H9 (cell line): ENCODE measurements at places on chromosomes 13 and 19.
A peak's percentile ranks its signal among the peaks of the same experiment; 100 is the strongest.

GRCh38 chr19:10962863-10963262, 2.0 kb downstream of the SMARCA4 start:
- H3K27ac ChIP-seq = no peak overlapping the region
- H3K27me3 ChIP-seq = no peaks in the 10 kb centered on the region
- no peak for DNase-seq

GRCh38 chr19:47343194-47343802, 5.8 kb upstream of the DHX34 start:
- no peak overlapping the region for H3K4me3 ChIP-seq
- no peak for DNase-seq
- no peaks in the 10 kb centered on the region for H3K4me1 ChIP-seq

DNA sequence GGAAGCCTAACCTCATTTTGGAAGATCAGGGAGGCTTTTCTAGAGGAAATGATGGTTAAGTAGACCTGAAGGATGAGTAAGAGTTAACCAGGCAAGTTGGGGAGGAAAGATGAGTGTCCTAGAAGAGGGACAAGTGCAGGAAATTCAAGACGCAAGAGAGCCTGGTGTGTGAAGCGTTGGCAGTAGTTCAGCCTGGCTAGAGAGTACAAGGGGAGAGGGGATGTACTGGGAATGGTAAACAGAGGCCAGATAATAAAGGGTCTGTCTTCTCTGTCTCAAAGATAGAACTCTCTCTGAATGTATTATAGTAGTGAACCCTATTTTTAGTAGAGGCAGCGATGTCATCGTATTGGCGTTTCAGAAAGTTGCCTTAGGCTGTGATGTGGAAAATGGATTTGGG, 9.7 kb downstream of the DPY19L3 start:
- no peak for DNase-seq
- no peaks in the 10 kb centered on the region for H3K27me3 ChIP-seq
- H3K4me1 ChIP-seq = no peaks in the 10 kb centered on the region
- H3K36me3 ChIP-seq = peaks cover 60% of the 10 kb centered on the region

- no peaks in the 10 kb centered on the region for H3K27me3 ChIP-seq
- H3K4me3 ChIP-seq = no peak overlapping the region
- H3K36me3 ChIP-seq = peaks cover 4% of the 10 kb centered on the region; the same call in 1 of the 2 replicates
- DNase-seq = peak; percentile 73
- H3K27ac ChIP-seq = no peak overlapping the region
Observed at GRCh38 chr19:4061178-4061682, 5.5 kb downstream of the ZBTB7A start.

- DNase-seq = no peak
- no peak overlapping the region for H3K4me3 ChIP-seq
- H3K36me3 ChIP-seq = no peaks in the 10 kb centered on the region
Observed at GRCh38 chr13:62598708-62599107, 1183.1 kb upstream of the PCDH20 start.

GRCh38 chr13:105282406-105283285, 1252.8 kb downstream of the EFNB2 start:
- H3K4me3 ChIP-seq = no peak overlapping the region
- no peak overlapping the region for H3K27ac ChIP-seq
- DNase-seq = no peak
- no peaks in the 10 kb centered on the region for H3K36me3 ChIP-seq
- H3K4me1 ChIP-seq = peaks cover 20% of the 10 kb centered on the region
- H3K27me3 ChIP-seq = no peaks in the 10 kb centered on the region

DNA sequence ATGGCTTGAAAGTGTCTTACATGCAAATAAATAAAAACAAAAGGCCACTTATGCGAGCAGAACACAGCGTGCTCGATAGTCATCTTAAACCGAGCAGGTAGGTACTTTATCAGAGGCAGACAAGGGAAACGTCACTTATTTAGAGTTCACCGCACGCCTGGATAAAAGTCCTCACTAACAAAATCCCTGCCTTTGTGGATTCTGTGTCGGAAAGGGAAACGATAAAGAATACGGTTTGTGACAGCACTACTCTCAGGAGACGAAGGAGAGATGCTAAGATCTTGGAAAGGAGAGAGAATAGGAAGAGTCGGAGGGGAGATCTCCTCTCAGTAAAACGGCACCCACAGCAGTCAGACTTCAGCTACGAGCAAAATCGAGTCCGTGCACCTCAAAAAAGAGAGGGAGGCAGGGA, 581 bp downstream of the RCBTB1 start:
- H3K36me3 ChIP-seq = peaks cover 6% of the 10 kb centered on the region; the same call in 1 of the 3 replicates
- H3K4me1 ChIP-seq = no peaks in the 10 kb centered on the region
- DNase-seq = no peak
- no peak overlapping the region for H3K27ac ChIP-seq
- H3K4me3 ChIP-seq = peak overlapping the region; percentile 77
- H3K27me3 ChIP-seq = no peaks in the 10 kb centered on the region

- no peaks in the 10 kb centered on the region for H3K27me3 ChIP-seq
- H3K4me1 ChIP-seq = no peaks in the 10 kb centered on the region
- H3K27ac ChIP-seq = no peak overlapping the region
- DNase-seq = no peak
Observed at GRCh38 chr19:36986131-36986530, 70.0 kb downstream of the ZNF568 start.

GRCh38 chr13:40273253-40274025, 393.0 kb downstream of the FOXO1 start:
- no peaks in the 10 kb centered on the region for H3K27me3 ChIP-seq
- no peak overlapping the region for H3K4me3 ChIP-seq

DNA sequence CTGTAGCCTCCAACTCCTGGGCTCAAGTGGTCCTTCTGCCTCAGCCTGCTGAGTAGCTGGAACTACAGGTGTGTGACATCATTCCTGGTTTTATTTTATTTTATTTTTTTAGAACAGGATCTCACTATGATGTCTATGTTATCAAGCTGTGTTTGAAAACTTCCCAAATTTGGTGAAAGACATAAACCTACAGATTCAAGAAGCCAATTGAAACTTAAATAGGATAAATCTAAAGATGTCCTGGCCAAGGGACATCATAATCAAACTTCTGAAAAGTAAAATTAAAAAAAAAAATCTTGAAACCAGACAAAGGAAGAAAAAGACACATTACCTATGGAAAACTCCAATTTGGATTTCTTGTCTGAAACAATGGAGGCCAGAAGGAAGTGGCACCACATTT, 23.1 kb upstream of the PDX1 start:
- H3K4me1 ChIP-seq = no peaks in the 10 kb centered on the region
- H3K36me3 ChIP-seq = no peaks in the 10 kb centered on the region
- no peak overlapping the region for H3K4me3 ChIP-seq
- no peak overlapping the region for H3K27ac ChIP-seq
- no peak for DNase-seq

DNA sequence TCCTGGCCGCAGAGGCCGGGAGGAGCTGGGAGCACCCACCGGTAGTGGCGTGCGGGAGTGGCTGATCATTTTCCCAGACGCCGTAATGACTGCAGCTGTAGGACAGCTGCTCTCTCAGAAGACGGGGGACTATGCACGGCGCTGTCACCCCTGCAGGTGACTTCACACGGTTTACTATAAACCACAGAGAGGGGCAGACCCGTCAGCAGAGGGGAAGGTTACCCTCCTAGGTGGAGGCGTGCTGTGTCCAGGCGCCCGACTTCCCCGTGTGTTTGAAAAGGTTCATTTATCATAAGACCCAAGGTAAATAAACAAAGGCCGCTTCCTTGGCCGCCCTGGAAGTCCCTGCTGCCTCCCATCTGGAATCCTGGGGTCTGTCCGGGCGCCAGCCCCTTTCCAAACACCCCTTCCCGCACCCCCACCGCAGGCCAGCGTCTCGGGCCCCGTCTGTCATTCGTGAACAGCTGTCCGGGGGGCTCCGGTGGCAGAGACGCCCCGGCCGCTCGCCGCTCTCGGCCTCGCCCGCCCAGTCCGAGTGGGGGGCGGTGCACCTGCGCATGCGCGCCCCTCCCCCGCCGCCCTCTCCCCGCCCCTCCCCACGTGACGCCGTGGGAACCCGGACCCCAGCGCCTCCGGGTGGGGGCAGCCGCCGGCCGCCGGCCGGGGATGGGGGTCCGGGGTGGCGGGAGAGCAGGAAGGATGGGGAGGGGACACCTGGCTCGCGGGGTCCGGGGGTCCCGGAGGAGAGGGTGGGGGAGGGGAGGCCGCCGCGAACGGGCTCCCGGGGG, 915 bp downstream of the SHC2 start:
- no peaks in the 10 kb centered on the region; the same call in 1 of the 2 replicates for H3K27me3 ChIP-seq
- H3K4me3 ChIP-seq = peak overlapping the region; percentile 71
- DNase-seq = peak; percentile 61
- H3K36me3 ChIP-seq = no peaks in the 10 kb centered on the region
- H3K4me1 ChIP-seq = no peaks in the 10 kb centered on the region

DNA sequence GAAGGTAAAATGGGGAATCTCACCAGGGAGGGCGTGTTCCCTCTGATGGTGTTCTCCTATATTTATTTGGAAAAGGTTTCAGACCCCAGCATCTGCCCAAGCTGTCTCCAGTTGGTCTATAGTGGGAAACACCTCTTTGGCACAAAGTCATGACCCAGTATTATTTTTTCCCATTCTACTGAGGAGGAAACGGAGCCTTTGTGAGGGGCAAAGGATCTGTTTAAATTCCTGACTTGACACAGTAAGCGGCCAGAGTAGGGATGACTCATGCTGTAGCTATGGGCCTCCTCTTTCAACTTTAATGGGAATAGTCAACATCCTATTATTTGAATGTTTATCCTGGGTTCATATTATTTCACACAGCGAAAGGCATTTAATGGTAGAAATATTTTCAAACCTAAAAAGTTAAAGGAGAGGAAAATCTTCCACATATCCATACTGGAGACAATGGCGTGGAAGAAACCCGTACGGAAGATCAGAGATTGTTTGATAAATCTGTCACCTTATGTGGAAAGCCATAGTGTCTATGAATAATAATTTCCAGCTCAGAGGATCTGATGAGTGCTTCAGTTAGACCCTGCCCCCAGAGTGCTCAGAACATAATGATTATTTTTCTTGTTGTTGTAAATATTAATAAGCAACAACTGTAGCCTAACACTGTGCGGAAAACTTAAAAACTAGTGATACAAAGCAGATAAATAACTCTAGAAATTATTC, 126.0 kb downstream of the FOXO1 start:
- H3K4me3 ChIP-seq = no peak overlapping the region
- peak; percentile 49 for DNase-seq
- H3K27ac ChIP-seq = peak overlapping the region; percentile 84
- peaks cover 6% of the 10 kb centered on the region; the same call in 1 of the 2 replicates for H3K4me1 ChIP-seq
- no peaks in the 10 kb centered on the region for H3K36me3 ChIP-seq

DNA sequence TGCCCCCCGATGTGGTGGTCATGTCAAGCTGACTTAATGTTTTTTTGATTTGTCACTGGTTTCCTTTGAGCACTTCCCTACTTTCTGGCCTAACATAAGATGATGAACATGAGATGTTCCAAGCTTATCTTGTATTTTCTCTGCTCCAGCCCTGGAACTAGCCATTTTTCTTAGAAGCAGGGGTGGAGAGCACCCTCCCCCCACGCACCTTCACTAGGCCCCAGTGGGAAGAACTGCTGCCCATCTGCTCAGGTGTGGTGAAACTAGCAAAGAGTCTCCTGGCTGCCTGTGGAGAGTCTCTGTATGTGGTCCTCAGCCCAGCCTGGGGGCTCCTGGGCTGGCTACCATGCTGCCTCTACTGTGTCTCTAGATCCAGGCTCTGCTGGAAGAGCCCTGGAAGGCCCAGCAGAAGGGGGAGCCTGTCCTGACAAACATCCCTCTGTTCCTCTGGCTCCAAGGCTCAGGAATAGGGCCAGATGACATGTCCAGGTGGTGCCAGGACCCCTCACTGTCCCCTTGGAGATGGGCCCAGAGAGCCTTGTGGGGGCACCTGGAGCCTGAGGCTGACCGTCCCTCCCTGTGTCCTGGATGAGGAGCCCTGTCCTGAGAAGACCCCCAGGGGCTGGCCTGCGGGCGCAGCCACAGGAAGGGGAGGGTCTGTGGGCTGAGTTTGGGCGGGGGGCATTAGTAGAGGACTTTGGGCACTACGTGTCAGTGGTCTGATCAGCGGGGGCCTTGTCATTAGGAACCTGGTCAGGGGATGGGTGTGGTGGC, 4.8 kb upstream of the ZNF14 start:
- H3K36me3 ChIP-seq = no peaks in the 10 kb centered on the region
- no peak overlapping the region for H3K4me3 ChIP-seq
- H3K27me3 ChIP-seq = no peaks in the 10 kb centered on the region
- no peaks in the 10 kb centered on the region for H3K4me1 ChIP-seq
- no peak for DNase-seq

- no peak overlapping the region for H3K4me3 ChIP-seq
- no peaks in the 10 kb centered on the region for H3K4me1 ChIP-seq
- no peaks in the 10 kb centered on the region for H3K36me3 ChIP-seq
- no peak for DNase-seq
Observed at GRCh38 chr13:71617265-71617664, 249.7 kb downstream of the DACH1 start.

GRCh38 chr19:16429066-16429758, 42.6 kb downstream of the EPS15L1 start:
- no peaks in the 10 kb centered on the region for H3K27me3 ChIP-seq
- no peak overlapping the region for H3K4me3 ChIP-seq
- peaks cover 47% of the 10 kb centered on the region for H3K36me3 ChIP-seq
- H3K27ac ChIP-seq = no peak overlapping the region
- no peaks in the 10 kb centered on the region for H3K4me1 ChIP-seq
- DNase-seq = no peak

DNA sequence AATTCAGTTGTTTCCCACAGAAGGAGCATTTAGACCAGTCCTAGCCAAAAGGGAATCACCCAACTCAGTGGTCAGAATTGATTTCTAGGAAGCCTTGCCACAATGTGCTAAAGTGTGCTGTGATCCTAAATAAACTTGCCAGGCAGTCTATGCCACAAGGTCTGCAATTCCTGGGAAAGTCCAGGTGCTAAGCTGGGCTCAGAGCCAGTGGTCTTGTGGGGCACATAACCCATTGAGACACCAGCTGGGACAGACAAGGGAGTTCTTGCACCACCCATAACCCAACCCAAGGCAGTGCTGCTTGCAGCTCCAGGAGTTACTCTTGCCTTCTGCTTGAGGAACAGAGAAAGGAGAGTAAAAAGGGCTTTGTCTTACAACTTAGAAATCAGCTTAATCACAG, 489.5 kb upstream of the SPRY2 start:
- peaks cover 7% of the 10 kb centered on the region; the same call in 1 of the 2 replicates for H3K36me3 ChIP-seq
- no peaks in the 10 kb centered on the region for H3K27me3 ChIP-seq
- DNase-seq = no peak
- no peak overlapping the region for H3K27ac ChIP-seq

GRCh38 chr13:28077231-28077630, 23.1 kb downstream of the FLT3 start:
- no peak overlapping the region for H3K4me3 ChIP-seq
- H3K27me3 ChIP-seq = no peaks in the 10 kb centered on the region
- H3K27ac ChIP-seq = no peak overlapping the region
- DNase-seq = no peak
- no peaks in the 10 kb centered on the region for H3K4me1 ChIP-seq
